ENCODE measurements at places on chromosomes 7 and 10.

GRCh38 chr10:109975244-109976190, 32.3 kb upstream of the ADD3 start:
- DNase-seq, result no peak

GRCh38 chr7:79820387-79820786, 314.2 kb upstream of the GNAI1 start:
- DNase-seq, result no peak

GRCh38 chr7:106668861-106669524, 8.0 kb upstream of the CCDC71L start:
- DNase-seq, result no peak

- DNase-seq, result no peak
Observed at GRCh38 chr10:5816170-5816569, 2.9 kb upstream of the GDI2 start.

- peak; percentile 10 for DNase-seq
Observed at GRCh38 chr7:151850491-151851124, 26.3 kb downstream of the PRKAG2 start.

- DNase-seq, result no peak
Observed at GRCh38 chr10:62189131-62189530, 79.5 kb downstream of the RTKN2 start.

DNA sequence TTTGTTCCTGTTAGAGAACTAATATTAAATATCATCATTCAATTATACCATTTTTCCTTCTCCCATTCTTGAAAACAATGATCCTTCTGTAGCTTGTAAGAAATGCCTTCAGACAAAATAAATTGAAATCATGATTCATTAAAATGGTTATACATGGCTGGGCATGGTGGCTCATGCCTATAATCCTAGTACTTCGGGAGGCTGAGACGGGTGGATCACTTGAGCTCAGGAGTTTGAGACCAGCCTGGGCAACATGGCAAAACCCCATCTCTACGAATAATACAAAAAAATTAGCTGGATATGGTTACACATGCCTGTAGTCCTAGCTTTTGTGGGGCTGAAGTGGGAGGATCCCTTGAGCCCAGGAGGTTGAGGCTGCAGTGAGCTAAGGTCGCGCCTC, 13.0 kb downstream of the CD36 start:
- no peak for DNase-seq

DNA sequence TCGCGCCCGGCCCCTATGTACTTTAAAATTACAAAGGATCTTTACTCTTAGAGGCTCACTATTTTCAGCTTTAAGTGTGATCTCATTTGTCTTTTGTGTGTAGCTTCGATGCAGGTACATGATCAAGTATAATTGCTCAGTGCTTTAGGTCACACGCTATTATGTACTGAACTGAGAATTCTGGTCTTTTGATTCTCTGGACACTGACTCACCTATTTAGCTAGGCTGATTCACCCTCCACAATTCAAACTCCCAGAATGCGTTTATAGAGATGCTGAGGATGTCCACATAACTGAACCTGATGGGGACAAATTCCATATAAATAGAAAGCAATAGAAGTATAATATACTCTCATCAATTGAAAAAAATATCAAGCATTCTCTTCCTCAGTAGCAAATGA, 57.8 kb downstream of the PRKCQ start:
- DNase-seq, result no peak

DNA sequence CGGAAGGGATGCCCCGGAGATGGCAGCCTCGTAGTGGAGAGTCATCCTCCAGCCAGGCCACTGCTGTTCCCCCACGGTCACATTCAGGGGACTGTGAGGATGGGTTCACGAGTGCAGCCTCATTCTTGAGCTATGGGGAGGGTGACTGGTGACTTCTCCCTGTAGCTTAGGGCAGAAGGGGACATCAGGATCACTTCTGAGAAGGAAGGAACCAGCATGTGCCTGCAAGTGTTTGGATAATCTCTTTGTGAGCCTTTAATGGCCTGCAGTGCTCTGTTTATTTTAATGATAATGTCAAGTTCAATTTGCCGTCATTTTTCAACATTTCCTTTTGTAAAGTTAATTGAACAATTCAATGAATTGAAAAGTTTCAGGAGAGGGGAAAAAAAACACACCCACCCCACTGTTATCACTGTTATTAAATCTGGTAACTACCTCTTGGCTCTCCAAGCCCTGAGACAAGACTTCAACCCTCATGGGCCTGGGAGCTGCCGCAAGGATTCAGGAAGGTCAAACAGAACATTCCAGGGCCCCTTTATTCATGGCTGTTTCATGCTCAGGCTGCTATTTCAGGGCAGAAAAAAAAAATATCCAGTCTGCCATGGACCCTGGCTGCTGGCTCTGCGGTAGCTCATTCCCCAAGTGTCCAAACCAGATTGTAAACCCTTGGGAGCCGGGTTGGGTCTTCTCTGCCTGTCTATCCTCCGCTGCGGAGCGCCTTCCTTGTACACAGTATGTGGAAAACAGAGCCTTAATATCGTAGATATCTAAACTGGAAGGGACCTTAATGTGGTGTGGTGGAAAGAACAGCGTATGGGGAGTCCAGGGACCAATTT, 100.4 kb downstream of the CDH23 start:
- DNase-seq, result no peak

GRCh38 chr7:123216825-123217224, 17.1 kb upstream of the SLC13A1 start:
- DNase-seq, result no peak

GRCh38 chr7:132191418-132191817, 384.9 kb downstream of the PLXNA4 start:
- DNase-seq, result no peak

DNA sequence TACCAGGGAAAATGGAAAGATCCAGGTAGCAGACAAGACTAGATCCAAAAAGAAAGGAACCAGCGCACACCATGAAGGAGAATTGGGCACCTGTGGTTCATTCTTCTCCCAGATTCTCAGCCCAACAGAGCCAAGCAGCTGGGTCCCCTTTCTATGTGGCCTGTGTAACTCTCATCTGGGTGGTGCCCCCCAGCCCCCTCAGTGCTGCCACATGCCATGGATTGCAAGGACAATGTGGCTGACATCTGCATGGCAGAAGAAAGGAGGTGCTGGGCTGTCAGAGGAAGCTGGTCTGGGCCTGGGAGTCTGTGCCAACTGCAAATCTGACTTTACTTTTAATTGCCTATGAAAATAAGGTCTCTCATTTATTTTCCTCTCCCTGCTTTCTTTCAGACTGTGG, 21.4 kb downstream of the PRSS2 start:
- DNase-seq, result no peak

- DNase-seq, result no peak
Observed at GRCh38 chr10:47013507-47014154, 102.4 kb downstream of the PTPN20 start.

DNA sequence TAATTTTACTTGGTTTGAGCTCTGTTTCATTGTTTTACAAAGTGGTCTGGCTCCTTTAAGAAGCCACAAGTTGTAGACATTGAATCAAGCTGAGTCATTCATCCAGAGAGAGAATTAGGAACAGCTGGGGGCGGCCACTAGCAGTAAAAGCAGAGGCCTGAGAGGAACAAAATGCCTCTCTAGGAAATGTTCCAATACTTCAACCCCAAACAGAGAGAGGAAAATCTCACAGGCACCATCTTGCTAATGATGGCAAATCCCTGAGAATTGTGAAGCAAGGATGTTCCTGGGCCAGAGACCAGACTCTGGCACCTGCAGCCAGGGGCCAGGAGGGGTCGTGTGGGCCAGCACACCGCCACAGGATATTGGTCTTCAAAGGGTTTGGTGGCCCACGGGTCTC, 26.5 kb upstream of the TRIL start:
- DNase-seq, result no peak

DNA sequence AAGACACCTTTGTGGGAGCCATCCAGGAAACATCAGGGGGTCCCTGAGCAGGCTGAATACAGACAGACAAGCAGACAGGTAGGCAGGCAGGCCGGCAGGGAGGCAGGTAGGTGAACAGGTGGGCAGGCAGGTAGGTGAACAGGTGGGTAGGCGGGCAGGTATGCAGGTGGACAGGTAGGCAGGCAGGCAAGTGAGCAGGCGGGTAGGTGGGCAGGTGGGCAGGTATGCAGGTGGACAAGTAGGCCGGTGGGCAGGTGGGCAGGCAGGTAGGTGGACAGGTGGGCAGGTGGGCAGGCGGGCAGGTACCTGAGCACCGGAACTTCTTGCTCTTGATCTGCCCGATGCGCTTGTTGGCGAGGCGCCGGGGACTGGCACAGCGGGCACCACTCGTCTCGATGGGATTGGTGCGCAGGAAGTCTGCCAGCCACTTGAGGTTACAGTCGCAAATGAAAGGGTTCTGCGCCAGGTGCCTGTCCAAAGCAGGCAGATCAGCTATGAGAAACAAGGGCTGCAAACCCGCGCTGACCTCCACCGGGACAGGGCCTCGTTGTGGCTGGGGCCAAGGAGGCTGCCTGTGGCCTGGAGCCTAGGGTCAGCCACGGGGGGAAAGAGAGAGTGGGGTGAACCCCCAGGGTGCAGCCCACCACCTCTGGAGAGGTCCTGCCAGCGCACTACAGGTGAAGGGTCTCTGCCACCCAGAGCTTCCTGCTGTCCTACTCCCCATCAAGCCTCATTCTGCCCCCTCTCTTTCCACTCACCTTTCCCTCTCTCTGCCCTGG, 136.9 kb downstream of the SLIT1 start:
- no peak for DNase-seq

DNA sequence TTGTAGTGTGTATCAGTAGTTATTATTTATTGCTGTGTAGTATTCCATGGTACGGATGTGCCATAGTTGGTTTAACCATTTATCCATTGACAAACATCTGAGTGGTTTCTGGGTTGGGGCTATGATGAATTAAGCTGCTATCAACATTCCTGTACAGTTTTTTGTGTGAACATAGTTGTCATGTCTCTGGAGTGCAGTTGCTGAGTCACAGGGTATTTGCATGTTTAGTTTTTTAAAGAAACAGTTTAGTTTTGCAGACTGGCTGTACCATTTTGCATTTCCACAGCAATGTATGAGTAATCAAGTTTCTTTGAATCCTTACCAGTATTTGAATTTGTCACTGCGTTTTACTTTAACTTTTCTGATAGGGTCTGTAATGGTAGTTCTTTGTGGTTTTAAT, 516.7 kb upstream of the CELF2 start:
- DNase-seq, result no peak

GRCh38 chr7:30785786-30786185, 14.6 kb downstream of the MINDY4 start:
- DNase-seq, result no peak

- no peak for DNase-seq
Observed at GRCh38 chr7:109473172-109473571, 903.5 kb downstream of the DNAJB9 start.

DNA sequence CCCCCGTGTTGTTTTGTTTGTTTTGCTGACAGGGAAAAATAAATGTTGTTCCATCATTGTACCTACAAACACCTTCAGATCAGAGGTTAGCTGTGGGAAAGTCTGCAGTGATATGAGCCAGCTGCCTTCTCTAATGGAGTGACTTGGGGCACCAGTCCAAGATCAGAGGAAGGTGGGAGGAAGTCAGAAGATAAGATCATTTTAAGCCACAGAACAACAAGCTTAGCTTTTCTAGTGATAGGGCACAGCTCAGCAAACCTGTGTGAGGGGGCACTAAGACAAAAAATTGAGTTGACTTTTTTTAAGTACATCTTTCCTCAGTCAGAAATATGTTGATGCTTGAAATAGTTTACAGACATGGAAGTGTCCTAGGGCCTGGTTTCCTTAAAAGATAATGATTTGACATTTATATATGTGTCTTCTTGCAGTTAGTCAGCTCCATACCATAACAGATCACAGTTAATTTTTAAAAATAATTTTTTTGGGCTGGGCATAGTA, 240.3 kb upstream of the KAT6B start:
- peak; percentile 60 for DNase-seq

- DNase-seq, result no peak
Observed at GRCh38 chr7:152851881-152852417, 92.4 kb downstream of the ACTR3B start.

DNA sequence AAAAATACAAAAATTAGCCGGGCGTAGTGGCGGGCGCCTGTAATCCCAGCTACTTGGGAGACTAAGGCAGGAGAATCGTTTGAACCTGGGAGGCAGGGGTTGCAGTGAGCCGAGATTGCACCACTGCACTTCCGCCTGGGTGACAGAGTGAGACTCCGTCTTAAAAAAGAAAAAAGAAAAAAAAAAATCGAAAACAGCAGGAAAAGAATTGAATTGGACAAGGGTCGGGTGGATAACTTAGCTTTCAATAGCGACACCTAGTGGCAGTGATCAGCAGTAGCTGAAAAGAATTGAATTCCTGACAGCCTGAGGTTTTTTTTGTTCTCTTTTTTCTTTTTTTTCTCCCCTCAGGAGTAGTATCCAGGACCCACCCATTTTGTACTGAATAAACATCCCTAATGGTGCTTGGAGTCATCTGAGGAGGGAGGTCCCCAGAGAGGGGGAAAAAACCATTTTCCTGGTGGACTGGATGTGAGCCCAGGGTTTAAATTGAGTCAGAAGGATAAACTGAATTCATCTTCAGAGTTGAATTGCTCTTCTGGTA, 55.1 kb downstream of the CYCS start:
- peak; percentile 67 for DNase-seq

DNA sequence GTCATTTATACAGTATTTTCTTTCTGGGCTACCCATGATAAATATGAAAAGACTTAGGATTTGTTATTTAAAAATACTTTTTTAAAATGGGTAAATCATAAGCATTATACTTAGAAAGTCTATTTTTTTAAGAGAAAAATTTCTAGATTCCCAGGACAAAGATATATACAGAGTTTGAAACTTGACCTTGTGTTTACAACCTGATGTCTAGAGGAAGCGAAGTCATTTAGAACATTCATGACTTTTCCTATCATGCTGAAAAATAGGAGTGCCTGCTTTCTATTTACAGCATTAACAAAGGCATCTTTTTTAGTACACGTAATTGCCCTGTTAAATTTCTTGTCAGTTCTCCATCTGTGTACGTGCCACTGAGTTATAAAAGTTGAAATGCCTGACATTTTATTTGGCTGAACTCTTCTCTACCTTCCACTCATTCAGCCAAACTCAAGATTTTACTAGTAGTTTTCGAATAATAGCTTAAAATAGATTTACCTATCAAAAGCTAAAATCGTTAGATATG, 23.0 kb downstream of the GNAT3 start:
- no peak for DNase-seq

GRCh38 chr7:66075590-66076461, at the start of gene ASL:
TSS of gene ASL (plus strand) at chr7:66075819. CDS start at chr7:66076082, 263 bp downstream.
- DNase-seq, result peak; percentile 86

DNA sequence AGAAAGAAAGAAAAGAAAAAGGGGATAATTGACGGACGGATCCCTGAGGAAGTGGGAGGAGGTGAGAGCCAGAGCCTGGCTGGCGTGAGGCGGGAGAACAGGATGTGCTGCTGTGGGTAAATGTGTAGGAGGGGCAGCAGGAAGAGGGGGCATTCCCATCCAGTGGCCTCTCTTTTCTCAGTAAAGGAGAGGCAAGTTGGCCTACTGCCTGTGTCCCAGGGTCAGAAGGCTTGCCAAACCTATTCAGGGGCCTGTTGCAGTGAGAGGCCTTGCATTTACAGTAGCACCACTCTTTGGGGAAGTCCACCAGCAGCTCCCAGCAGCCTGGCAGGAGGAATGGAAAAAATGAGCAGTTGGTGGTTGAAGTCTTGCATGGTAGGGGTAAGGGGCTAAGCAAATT, 26.6 kb upstream of the ASCC1 start:
- DNase-seq, result no peak
